ENCODE measurements at places on chromosomes 5 and 9.

DNA sequence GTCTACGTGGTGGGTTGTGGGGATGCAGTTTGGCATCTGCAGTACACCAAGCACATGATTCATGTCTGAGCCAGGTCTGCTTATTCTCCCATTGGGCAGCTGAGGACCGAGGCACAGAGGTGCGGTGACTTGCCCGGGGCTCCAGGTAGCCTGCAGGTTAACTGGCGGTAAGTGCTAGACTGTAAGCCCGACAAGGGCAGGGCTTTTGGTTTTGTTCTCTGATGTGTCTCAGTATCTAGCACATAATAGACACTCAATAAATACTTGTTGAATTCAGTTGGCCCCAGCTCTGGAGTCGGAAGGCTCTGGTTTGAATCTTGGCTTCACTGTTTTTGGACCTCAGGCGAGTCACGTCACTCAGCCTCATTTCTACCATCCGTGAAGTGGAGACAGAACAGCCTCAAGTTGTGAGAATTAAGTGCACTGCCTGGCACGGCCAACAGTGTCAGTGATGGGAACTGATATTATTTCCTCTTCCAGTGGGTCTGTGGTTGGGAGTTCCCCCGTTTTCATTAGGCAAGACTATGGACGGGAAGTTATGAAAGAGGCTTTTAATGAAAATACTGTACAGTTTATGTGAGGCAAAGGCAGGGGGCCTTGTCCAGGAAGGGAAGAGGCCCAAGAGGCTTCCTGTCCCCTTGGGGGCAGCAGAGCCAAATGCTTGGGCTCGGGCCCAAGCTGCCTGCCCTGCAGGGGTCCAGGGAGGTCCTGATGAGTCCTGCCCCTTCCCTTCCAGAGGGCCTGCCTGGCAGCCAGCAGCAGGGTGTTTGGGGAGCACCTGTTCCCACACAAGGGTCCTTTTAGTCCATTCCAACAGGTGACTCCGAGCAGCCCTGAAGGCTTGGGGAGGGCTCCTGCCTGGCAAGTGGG lies 3.3 kb downstream of the PRELID1 start:
- no peak for DNase-seq

DNA sequence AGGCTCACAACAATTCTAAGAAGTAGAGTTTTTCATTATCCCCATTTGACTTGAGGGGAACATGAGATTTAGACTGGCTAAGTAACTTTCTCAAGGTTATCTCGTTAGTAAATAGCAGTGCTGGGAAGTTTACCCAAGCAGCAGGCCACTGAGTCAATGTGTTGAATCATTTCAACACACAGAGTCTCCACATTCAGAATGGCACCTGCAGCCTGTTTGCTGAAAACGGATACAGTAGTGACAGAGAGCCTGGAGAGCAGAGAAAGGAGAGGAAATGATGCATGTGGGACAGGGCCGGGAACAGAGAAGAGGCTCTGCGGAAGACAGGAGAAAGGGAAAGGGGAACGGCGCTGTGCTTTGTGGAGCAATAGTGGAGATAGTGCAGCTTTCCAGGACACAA lies 33.5 kb upstream of the ZSWIM6 start:
- DNase-seq, result no peak

DNA sequence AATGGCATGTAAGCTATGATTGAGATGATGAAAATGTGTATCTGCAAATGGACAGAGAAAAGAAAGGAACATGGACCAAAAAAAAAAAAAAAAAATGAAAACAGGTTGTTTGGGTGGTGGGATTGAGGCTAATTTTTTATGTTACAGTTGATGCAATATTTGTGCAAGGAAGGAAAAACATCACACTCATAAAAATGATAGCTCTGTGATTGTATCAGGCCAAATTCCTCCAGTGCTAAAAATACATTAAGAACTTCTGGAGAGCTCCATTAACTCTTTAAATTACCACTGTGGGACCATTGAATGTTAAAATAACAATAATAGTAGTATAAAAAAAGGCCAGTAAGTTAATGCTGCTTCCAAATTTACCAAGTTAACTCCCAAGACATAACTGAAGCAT lies 79.5 kb upstream of the MSX2 start:
- no peak for DNase-seq

- DNase-seq, result no peak
These were observed 2.3 kb upstream of the HEMGN start for GRCh38 chr9:97940233-97940632.

- DNase-seq, result no peak
These were observed 28.5 kb downstream of the RHOBTB3 start for GRCh38 chr5:95759634-95760033.

DNA sequence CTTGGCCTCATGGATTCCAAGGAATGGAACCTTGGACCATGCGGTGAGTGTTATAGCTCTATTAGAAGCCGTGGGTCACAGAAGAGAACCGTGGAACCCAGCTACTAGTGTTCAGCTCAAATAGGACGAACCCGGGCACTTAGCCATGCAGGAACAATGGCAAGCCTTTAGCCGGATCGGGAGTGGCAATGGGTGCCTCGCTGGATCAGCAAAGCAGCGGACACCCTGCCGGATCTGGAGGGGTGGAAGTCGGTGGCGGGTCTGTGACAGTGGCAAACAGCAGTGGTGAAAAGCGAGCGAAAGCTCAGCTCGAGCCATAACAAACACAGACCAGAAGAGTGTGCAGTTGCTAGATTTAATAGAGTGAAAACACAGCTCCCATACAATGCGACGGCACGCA lies 2.4 kb upstream of the CDO1 start:
- no peak for DNase-seq

DNA sequence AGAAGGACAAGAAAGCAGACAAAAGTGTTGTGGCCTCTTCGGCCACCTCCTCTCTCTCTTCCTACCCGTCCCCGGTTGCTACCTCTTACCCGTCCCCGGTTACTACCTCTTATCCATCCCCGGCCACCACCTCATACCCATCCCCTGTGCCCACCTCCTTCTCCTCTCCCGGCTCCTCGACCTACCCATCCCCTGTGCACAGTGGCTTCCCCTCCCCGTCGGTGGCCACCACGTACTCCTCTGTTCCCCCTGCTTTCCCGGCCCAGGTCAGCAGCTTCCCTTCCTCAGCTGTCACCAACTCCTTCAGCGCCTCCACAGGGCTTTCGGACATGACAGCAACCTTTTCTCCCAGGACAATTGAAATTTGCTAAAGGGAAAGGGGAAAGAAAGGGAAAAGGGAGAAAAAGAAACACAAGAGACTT lies 2.4 kb downstream of the EGR1 start:
- DNase-seq, result no peak

DNA sequence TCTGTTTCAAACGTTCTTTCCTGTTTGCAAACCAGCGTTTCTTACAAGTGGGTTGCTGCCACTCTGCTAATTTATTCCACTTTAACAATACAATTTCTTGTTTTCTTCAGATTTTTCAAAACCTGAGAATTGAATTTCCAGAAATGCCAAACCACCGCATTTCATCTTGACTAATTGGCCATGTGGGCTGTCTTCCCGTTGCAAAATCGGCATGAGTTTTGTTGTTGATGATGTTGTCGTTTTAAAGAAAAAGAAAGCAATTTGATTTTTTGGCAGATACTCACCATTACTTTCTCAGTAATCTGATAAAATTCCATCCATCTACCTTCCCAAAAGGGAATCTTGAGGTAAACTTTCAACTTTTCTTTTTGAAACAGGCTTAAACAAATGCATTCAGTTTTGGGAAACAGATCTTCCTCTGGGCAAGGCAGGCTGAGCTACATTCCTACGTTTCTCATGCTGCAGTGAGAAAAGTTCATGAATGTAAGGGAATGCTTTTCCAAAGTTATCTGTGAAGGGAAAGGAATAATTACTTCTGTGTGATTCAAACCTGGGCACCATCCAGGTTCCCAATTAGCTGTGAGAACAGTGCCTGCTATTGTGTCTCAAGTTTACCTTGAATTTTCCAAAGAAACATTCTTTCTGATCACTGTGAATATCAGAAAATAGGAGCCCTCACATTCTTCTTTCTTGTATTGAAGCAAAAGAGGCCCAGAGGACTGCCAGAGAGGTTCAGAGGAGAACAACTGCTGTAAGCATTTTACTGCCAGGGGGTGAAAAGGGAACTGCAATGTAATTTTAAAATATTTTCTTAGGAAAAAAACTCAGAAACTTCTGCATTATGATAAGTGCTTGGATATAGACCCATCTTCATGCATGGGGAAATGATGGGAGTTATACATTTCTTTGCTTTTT lies 100.7 kb upstream of the TUT7 start:
- no peak for DNase-seq

GRCh38 chr5:119393746-119394145 lies 37.9 kb downstream of the TNFAIP8 start:
- no peak for DNase-seq

DNA sequence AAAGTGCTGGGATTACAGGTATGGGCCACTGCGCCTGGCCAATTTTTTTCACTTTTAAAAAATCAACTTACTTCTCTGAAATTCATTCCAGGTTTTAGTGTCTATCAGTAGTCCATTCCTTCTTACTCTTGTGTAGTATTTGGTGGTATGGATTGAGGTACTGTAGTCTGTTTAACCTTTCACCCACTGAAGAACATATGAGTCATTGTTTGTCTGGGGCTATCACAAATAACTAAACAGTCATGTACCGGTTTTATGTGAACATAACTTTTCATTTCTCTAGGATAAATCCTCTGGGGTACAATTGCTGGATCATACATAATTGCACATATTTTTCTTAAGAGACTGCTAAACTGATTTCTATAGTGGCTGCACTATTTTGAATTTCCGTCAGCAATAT lies 1188.0 kb upstream of the CDH9 start:
- DNase-seq, result no peak

- no peak for DNase-seq
These were observed 578.4 kb downstream of the SLCO4C1 start for GRCh38 chr5:101717721-101718120.

GRCh38 chr9:127014216-127014909 lies 99.8 kb downstream of the RALGPS1 start:
- no peak for DNase-seq

DNA sequence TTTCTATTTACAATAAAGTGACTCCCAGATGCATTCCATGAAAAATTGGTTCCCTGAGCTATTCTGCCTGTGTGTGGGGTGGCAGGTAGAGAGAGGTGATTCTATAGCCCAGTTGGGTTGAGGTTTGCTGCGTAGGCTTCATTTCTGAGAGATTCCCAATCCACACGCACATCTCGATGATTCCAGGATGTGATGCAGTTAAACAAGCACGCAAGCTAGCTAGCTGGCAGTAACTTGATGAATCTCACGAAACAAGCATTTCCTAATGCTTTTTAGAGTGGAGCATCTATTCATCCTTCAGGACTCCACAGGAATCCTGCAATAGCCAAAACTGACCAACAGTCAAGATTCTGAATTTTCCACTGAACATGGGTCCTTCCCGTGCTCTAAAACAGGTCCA lies 43.8 kb upstream of the CER1 start:
- DNase-seq, result no peak

DNA sequence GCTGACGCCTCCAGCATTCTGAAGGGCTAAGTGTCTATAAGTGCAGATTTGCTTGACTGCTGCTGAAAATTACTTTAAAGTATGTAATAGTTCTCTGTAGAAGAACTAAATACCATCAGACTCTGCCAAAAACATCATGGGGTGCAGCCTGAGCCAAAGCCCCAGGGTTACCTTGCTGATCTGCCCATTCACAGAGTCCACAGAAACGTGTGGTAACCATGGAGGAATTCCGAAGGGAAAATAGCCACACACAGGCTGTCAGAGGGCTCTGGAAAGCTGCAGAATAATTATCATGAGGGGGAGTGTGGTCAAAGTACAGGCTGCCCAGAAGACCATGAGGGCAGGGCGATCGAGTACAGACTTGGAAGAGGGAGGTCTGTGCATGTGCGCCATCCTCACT lies 36.4 kb downstream of the RETREG1 start:
- no peak for DNase-seq

- DNase-seq, result no peak
These were observed 160.1 kb upstream of the ZNF608 start for GRCh38 chr5:124906339-124907097.

DNA sequence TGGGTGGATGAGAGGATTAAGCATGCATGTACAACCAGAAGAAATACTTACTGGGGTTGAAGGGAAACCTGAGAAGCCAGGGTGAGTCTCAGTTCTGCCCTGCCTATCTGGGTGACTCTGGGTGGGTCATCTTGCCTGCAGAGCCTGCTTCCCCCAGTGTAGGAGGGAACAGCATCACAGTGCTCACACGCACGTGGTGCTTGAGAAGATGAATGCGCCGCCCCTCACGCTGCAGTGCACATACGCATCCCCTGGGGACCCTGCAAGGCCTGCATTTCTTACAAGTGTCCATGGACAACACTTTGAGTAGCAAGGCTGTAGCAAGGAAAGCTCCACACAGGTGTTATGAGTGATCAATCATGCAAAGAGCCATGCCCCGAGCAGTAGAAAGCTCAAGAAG lies 18.7 kb upstream of the GABBR2 start:
- DNase-seq, result no peak

DNA sequence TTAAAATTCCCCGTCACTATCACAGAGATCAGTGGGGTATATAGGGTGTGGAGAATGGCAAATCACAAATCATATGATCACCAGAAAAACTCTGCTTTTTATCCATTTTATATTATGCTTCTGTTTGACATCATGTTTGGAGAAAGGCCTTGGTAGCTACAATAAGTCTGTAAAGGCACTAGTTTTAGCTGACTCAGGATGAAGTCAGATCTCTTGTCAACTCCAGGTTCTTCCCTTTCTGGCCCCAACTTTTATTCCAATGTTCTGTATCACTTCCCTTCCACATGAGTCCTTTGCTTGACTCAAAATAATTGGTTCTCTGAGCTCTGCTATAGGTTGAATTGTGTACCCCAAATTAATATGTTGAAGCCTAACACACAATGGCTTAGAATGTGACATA lies 484.9 kb downstream of the PTPRD start:
- DNase-seq, result no peak

DNA sequence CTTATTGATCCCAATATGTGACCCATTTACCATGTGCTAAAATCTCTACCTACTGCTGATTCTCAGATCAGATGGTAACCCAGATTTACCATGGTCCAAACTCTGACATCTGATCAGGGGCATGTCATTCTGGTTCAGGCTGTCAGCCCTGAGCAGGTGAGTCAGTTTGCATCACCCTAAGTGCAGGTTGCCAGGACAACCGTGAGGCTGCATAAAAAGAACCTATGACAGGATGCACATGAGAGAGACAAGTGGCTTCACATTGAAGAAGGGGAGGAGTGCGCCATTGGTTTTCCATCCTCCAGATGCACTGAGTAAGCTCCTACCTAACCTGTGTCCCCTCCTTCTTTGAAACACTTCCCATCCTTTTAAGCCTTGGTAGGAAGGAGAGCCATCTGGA lies 801 bp upstream of the PRSS3 start:
- DNase-seq, result no peak
